Fibroblast of upper back skin (primary cell): ENCODE measurements at places on chromosomes 4 and X.

DNA sequence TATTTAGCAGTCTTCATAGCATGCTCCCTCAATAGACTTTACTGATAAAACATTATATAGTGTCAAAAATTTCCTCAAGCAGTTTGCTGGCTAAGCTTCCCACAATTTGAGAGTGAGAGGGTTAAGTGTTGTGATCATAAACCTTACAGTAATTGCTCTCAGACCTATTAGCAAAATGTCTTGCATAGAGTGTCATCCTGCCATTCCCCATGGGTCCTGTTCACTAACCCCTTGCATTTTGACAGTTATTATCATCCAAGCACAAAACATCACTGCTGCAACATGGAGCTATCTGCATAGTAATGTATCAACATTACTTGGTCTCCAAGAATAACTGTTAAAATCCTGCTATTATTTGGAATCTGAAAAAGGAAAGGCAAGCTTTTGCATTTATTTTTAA, 196.1 kb upstream of the GK2 start:
- no peak for DNase-seq

GRCh38 chrX:101774340-101774739, 114.7 kb upstream of the ARMCX2 start:
- DNase-seq, result no peak

GRCh38 chr4:146637621-146638332, 916 bp upstream of the POU4F2 start:
- no peak for DNase-seq

GRCh38 chr4:176492646-176493302, 173.0 kb downstream of the SPCS3 start:
- DNase-seq, result no peak

DNA sequence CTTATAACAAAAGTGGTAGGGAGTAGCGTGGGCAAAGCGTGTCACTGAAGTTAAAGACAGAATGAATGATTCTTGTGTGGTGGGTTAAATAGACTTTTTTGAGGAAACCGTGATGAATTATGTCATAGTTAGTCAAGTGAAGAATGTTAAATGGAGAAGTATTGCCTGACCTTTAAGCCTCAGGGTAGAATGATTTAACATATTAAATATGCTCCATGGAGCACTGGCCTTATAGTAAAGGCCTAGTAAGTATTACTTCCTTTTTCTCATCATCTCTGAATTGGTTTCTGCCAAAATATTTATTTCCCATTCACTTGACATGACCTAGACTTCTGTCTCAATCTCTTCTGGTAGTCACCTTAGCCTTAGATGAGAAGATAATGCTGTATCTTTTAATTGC, 23.7 kb downstream of the MAGEB1 start:
- no peak for DNase-seq

DNA sequence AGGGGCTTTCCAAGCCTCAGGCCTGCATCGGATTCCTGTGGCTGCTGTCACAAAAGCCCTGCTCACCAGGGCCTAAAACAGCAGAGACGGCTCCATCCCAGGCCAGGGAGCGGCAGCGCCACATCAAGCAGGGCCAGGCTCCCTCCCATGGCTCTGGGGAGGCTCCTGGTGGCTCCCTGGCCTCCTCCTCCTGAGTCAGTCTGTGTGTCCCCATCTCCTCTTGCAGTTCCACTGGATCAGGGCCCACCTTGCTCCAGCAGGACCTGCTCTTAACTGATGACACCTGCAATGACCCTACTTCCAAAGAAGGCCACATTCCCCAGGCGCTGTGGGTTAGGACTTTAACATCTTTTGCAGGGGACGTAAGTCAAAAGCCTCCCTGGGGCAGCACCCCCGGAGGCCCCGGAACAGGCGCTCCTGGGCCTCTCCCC, 51.9 kb downstream of the CPZ start:
- DNase-seq, result no peak

DNA sequence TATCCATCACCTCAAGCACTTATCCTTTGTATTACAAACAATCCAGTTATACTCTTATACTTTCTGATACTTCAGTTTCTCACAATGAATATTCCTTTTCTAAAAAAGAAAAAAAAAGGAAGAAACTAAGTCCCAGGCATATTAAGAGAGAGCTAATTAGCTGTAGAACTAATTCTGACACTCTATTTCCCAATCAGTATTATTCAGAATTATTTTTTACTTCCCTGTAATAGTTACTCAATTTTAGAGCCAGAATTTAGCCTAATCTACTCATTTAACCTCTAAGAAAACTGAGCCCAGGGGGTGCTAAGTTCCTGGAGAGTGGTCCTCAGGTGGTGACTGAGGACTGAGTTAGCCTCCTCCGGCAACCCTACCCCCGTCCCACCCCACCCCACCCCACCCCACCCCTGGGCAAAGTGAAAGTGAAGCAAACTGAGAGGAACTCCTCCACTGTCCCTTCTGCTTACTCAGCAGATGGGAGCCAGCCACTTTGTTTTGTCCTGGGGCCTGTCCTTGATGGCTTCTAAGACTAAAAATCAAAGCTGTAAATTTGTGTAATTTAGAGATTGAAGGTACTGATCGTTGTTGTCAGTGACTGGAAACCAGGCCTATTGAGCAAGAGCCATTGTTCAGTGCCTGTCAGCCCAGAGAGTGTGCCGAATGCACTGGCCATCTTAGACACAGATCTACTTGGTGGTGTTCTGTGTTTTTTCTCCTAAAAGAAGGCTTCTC, 162.1 kb downstream of the CBR4 start:
- no peak for DNase-seq
